ENCODE measurements at places on chromosomes 5 and 9. TPM values are rescaled to one million over a fixed set of nuclear protein-coding genes. Genes with fewer than 3 reads are reported as not detected.

ADCY2 gene
- total RNA-seq, result not detected

PPP3R2 gene
- not detected for total RNA-seq

PTRH1 gene
- 81.9 TPM for total RNA-seq

ADAMTS6 gene
- 20.6 TPM for total RNA-seq

FOXD4L3 gene
- total RNA-seq, result not detected

STING1 gene
- total RNA-seq, result 120 TPM

NACC2 gene
- total RNA-seq, result 26.1 TPM

HBEGF gene
- 90.7 TPM for total RNA-seq

LRRC26 gene
- total RNA-seq, result not detected

SPATA31E1 gene
- total RNA-seq, result not detected

NPR3 gene
- total RNA-seq, result 0.05 TPM

MCC gene
- 23.8 TPM for total RNA-seq

ARID3C gene
- total RNA-seq, result not detected

MLANA gene
- total RNA-seq, result not detected

HRH2 gene
- not detected for total RNA-seq

ENTREP1 gene
- 3.3 TPM for total RNA-seq

IL33 gene
- total RNA-seq, result 0.60 TPM

LCN15 gene
- 1.6 TPM for total RNA-seq

SNAPC4 gene
- total RNA-seq, result 7.4 TPM

CYLC2 gene
- not detected for total RNA-seq

TCOF1 gene
- total RNA-seq, result 51.0 TPM

STC2 gene
- total RNA-seq, result 25.2 TPM

ANKDD1B gene
- not detected for total RNA-seq

ARHGEF37 gene
- 3.3 TPM for total RNA-seq

SPINK7 gene
- total RNA-seq, result not detected

CCIN gene
- 0.60 TPM for total RNA-seq

TEX48 gene
- total RNA-seq, result not detected

ACOT12 gene
- not detected for total RNA-seq

SNX18 gene
- 17.0 TPM for total RNA-seq

TMEM171 gene
- 17.6 TPM for total RNA-seq

POU4F3 gene
- total RNA-seq, result not detected

CAVIN4 gene
- total RNA-seq, result 0.94 TPM

PDE4D gene
- 12.3 TPM for total RNA-seq
